ENCODE measurements at places on chromosomes 3 and 15.

DNA sequence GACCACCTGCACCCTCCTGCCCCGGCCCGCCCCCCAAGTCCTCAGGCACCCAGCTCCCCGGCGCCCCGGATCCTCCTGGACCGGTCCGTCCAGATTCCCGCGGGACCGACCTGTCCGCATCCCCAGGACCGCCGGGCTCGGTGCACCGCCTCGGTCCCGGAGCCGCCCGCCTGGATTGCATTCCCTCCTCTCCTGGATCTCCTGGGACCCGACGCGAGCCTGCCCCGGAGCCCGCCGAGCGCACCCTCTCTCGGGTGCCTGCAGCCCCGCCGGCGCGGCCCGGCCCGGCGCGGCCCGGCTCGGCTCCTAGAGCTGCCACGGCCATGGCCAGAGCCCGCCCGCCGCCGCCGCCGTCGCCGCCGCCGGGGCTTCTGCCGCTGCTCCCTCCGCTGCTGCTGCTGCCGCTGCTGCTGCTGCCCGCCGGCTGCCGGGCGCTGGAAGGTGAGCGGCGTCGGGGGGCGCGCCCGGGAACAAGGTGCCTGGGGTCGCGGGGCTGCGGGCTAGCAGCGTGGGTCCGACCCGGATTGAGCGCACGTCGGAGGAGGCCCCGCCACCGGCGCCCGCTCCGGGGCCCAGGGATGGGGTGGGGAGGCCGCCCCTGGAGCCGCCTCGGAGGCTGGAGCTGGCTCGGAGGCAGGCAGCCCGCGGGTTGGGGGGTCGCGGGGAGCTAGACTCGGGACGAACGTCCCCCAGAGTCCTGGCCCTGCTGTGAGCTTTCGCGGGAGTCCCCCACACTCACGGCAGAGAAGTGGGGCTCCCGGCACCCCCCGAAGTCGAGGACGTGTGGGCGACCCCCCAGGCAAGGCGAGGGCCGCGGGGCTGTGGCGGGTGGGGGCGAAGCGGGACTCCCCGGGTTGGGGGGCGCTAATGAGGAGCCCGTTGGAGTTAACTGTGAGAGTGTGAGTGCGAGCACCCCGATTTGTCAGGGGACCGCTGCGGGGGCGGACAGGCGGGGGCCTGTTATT is 610 bp downstream of the EPHB3 start:
- DNase-seq = peak; percentile 66

DNA sequence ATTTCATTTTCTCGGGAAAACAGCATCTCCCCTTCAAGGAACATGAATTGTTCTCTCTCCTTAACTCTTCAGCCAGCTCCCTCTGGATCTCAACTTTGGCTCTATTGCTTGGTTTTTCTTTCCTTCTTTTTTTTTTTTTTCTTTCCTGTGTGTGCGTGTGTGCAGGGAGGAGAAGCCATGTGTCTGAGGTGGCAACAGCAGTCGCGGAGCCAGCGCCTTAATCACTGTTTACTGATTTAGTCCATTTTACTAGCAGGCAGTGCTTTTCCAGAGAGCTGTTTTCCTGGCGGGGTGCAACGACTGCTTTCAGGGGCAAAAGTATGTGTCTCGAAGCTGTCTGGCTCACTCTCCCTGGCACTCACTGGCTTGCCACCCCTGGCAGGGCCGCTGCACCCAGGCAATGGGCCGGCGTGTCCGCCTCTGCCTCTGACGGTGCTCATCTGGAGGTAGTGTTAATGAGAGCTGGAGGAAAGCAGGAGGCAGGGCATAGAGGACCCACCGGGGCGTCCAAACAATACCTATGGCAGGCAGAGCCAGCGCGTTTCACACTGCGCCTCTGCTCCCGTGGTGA is 835.4 kb upstream of the NR2F2 start:
- DNase-seq = peak; percentile 44

DNA sequence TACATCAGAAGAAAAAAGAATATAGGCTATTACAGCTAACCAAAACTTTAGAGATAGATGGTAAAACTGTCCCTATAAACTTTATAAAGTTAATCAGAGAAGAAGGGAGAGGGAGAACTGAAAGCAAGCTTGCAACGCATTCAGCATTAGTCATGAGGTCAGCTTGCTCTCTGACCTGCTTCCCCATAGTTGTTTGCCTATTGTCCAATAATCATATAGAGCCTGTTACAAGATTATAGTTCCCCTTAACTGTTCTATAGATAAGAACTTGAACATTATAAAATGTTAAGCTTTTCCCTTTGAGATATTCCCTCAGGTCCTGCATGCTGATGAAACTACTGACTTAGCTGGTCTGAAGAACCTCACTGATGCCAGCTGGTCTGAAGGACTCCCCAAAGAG is 74.5 kb downstream of the CPNE4 start:
- peak; percentile 53 for DNase-seq

- no peak for DNase-seq
These were observed 62.9 kb downstream of the GPR176 start for GRCh38 chr15:39857132-39857531.

- no peak for DNase-seq
These were observed 28.6 kb downstream of the MAGEF1 start for GRCh38 chr3:184683234-184683633.

GRCh38 chr15:47378527-47378926 is 338.8 kb upstream of the SEMA6D start:
- no peak for DNase-seq

- DNase-seq = peak; percentile 70
These were observed 64.5 kb downstream of the CGNL1 start for GRCh38 chr15:57440799-57441198.

DNA sequence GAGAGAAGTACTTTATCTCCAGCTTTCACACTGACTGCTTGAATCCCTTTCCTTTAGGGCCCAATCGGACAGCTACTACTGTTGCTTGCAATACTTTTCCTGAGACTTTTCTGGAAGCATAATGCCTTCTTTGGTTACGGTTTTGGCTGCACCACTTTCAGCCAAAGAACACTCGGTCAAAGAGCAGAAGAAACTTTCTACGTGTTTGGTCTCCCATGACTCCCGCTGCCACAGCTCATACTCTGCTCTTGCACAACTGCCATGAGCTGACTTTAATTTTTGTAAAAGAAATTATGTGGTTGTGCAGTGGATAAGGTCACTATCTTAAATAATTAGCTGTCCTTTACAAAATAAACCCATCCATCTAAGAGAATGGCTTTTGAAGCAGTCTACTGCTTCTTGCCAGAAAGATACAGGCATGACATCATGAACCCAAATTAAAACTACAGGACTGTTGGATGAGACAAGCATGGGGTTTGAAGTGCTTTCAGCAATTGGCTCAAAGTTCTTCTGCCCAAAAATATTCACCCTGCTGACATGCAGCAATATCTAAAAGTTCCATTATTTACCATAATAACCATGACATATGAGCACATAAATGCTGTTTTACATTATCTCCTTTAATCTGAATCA is 42.0 kb downstream of the PROS1 start:
- no peak for DNase-seq

DNA sequence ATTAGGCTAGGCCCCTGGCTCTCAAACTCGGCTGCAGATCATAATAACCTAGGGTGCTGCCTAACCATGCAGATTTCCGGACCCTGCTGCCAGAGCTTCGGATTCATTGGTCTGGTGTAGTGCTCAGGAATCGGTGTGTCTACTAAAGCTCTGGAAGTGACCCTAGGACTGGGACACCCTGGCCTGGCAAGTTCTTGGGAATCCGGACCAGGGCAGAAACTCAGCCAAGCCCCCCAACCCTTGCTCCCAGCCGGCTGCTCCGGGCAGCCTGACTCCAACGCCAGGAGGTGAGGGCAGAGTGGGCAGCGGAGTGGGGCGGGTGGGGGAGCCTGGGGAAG is 23.0 kb downstream of the IGDCC3 start:
- DNase-seq = no peak

GRCh38 chr15:25712192-25712960 is 150.8 kb downstream of the ATP10A start:
- DNase-seq = no peak

- DNase-seq = peak; percentile 37
These were observed 81.1 kb downstream of the FILIP1L start for GRCh38 chr3:100033184-100033583.

GRCh38 chr3:79085171-79085570 is 682.6 kb downstream of the ROBO1 start:
- DNase-seq = peak; percentile 44

- peak; percentile 8 for DNase-seq
These were observed 670 bp upstream of the ACAP2 start for GRCh38 chr3:195443391-195443989.

DNA sequence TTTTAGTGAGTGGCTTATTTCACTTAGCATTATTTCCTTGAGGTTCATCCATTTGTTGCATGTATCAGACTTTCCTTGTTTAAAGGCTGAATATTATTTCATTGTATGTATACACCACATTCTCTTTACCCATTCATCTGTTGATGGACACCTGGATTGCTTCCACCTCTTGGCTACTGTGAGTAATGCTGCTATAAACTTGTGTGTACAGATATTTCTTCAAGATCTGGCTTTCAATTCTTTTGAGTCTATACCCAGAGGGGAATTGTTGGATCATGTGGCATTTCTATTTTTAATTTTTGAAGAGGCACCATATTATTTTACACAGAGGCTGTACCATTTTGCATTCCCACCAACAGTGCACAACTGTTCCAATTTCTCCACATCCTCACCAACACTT is 313.5 kb downstream of the RPLP1 start:
- DNase-seq = no peak

- DNase-seq = no peak
These were observed 14.7 kb downstream of the IL16 start for GRCh38 chr15:81211376-81211775.
